ENCODE measurements at places on chromosomes 4 and X. TPM values are rescaled to one million over a fixed set of nuclear protein-coding genes. Genes with fewer than 3 reads are reported as not detected.

MAML3 gene
- 3.5 TPM for total RNA-seq

PCDH19 gene
- 3.5 TPM for total RNA-seq

ODAPH gene
- not detected for total RNA-seq

JAKMIP1 gene
- 0.33 TPM for total RNA-seq

IL2 gene
- not detected for total RNA-seq

CENPVL2 gene
- not detected for total RNA-seq

FANCB gene
- 0.88 TPM for total RNA-seq

YY2 gene
- total RNA-seq: 2.4 TPM

CASK gene
- 32.6 TPM for total RNA-seq

P2RY8 gene
- total RNA-seq: 7.1 TPM

LINC00632 gene
- 1,040 TPM for total RNA-seq

HMX1 gene
- not detected for total RNA-seq

MAGEA1 gene
- not detected for total RNA-seq

CRLF2 gene
- 1.5 TPM for total RNA-seq

RBMX gene
- total RNA-seq: 190 TPM

LDB2 gene
- total RNA-seq: 59.7 TPM

TCEAL4 gene
- total RNA-seq: 64.2 TPM

CSAG1 gene
- not detected for total RNA-seq

FMR1NB gene
- total RNA-seq: not detected

TMEM47 gene
- 54.9 TPM for total RNA-seq

INPP4B gene
- total RNA-seq: 22.5 TPM

PDE5A gene
- 17.3 TPM for total RNA-seq

FNIP2 gene
- 97.1 TPM for total RNA-seq

WWC2 gene
- 37.3 TPM for total RNA-seq

BST1 gene
- 34.0 TPM for total RNA-seq

DMRTC1 gene
- total RNA-seq: not detected

DTHD1 gene
- 0.68 TPM for total RNA-seq

BMP2K gene
- 61.0 TPM for total RNA-seq

SMIM10 gene
- 3.6 TPM for total RNA-seq

PWWP3B gene
- 2.3 TPM for total RNA-seq

PNMA5 gene
- total RNA-seq: not detected

KLHL5 gene
- total RNA-seq: 54.6 TPM

MAGEA2 gene
- total RNA-seq: not detected

GASK1B gene
- total RNA-seq: 59.0 TPM

DIPK2B gene
- total RNA-seq: 36.0 TPM
